Activated CD8-positive, alpha-beta T cell treated with anti-CD3 and anti-CD28 coated beads, Interleukin-2, amount 10 ng/mL, durations not matched to agents 7 days and 5 days (primary cell): ENCODE measurements at places on chromosomes 3 and 15.

GRCh38 chr3:162743091-162743490 lies 1246.5 kb downstream of the OTOL1 start:
- DNase-seq: no peak

DNA sequence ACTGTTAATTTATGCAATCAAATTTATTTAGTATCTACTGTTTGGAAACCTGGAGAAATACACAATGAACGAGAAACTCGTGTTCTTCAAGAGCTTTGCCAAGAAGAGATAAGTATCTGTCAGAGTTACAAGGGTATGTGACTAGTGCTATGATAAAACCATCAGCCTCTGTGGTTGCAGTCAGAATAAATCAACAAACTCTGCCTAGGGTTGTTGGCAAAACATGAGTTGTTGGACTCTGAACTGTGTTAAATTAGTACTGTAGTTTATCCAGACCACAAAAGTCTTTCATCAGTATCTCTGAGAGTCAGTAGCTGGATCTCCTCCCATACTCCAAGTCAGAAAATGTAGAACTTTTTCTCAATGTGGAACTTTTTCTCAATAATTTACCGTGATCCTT lies 918.4 kb downstream of the NAALADL2 start:
- no peak for DNase-seq

DNA sequence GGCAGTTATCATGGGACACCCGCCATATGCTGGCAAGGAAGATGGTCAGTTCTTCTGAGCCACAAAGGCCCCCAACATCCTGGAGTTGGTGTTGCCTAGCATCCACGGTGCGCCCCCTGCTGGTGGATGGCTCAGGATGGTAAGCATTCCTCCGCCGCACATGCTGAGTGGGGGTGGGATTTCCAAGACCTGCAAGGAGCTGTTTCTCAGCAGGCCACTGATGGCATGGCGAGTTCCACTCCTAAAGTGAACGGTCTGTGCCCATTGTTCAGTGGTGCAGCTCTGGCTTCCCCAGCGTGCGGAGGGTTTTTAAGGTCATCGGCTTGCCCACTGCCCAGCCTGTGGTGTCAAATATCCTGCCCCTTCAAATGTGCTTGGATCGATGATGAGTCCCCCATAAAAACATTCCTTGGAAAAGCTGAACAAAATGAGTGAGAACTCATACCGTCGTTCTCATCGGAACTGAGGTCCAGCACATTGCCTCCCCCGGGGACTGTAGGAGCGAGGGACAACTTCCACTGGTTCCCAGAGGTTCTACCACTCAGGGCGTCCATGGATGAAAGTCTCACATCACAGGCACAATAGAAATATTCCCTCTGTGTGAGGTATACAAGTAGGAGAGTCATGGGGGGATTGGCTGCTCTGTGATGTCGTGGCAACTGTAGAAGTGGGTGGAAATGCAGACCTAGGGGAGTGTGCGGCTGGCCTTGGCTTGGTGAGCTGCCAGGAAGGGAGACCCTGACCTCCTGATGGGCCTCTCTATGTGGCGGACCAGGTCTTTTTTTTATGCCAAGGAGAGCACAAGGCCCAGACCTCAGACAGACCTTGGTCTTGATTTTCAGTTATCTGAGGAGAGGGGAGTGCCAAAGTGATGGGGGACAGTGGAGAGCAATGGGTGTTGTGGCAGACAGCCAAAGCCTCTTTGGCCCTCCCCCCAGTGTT lies 102.0 kb downstream of the SNRPN start:
- DNase-seq: no peak

DNA sequence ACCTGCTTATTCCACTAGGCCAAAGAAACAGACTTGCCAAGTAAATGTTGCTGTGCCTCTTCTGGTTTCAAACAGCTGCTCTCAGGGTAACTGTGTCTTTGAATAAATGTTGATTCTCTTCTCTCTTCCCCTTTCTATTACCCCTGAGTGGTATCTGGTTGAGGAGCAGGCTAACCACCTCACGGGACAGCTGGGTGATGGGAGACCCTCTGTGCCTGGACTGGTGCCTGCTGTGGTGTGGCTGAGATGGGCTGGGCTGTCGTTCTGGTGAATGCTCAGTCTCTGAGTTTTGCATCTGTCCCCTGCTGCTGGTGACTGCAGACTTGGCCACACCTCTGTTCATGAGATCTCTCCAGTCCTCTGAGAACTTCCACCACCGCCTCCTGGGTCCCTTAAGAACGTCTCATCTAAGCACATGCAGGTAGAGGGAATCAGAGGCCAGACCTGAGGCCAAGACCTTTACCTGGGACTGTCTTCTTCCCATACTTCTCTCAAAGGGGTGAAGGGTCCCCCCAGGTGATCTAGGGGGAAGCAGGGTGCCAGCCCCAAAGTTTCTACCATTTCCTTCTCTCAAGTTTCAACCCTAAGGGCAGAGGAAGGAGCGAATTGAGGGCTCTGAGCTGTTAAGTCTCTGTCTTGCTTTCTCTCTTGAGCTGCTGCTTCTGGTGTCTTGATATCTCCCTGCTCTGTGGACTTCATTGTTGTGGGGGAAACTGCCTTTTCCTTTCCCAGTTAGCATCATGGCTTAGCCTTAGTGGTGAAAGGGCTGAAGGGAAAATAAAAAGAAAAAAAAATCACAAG lies 252.9 kb downstream of the EBLN2 start:
- DNase-seq: no peak

DNA sequence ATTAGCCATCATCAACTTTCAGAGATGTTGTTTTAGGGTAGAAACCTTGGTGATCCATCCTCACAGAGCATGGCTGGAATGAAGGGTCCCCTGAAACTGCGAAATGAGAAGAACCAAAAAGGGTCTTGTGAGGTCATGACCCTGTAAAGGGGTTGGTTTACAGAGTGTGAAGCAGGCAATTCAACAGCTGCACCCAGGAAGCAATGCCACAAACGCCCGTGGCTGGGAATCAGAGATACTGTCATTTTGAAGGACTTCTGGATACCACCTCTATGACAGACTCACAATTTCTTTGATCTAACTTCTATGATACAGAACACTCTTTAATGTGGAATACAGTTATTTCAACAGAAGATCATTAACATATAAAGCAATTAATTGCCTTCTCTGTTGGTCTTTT lies 79.1 kb downstream of the GREM1 start:
- no peak for DNase-seq

- no peak for DNase-seq
Measured at GRCh38 chr3:146227486-146227885, 23.4 kb downstream of the PLSCR4 start.

DNA sequence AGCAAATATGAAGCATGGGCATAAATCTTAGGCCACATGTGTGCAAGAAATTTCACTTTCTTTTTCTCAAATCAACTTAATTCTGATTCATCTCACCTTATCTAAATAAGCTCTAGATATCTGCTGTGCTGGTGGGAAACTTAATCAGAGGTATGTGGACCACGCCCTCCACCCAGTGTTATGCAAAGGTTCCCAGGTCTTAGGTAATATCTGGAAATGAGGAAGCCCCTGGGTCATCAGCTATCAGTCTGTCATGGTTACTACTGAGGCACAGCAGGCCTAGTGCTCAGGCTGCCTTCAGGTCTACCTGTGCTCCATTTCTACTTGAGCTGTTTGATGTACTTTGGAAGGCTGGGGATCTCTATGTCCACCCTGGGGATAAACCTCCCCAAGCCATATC lies 134.4 kb upstream of the KCNH8 start:
- no peak for DNase-seq

DNA sequence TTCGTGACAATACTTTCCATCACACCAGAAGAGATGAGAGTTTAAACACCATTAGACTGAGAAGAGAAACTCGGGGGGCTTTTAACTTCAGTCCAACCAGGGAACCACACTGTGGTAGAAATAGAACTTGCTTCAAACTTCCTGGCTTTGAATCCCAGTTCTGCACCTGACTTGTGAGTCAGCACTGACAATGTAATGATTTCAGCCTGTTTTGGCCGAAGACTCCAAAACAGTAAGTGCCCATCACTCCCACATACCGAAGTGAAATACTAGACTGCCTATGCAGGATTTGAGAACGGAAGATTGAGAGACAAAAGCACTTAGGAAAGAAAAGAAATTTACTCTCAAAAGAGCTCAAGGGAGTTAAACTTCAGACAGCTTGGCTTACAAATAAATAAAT lies 27.0 kb downstream of the C2CD4B start:
- no peak for DNase-seq

DNA sequence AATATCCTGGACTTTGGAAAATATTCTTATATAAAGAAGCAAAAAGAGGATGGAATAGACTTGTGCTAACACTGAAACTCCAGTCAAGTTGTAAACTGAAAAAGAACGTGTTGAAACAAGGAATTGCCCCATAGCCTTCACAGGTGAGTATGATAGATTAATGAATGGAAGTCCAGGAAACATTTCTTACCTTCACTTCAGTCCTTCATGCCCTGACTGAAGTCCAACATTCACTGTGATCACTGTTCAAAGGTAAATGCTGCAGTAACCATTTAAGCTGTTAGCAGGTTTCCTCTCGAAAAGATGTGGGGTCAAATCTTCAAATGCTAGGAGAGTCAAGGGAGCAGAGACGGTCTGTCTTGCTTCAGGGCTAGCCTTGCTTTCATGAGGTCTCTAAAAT lies 46.1 kb downstream of the SLC30A4 start:
- DNase-seq: no peak

DNA sequence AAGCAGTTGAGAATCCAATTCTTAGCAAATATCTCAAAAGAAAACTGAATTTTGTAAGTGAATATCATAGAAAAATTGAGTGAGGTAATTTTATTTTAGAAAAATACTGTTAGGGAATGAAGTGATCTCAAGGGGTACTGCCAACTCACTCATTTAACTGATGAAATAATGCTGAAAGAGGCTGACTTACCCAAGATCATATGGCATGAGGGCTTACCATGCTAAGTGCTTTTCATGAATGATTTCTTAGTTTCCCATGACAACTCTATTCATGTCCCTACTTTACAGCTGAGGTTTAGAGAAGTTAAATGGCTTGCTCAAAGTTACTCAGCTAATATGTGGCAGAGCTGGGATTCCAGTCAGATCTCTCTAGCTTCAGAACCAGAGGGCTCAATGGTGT lies 30.6 kb downstream of the CCDC14 start:
- DNase-seq: no peak
